ENCODE measurements at places on chromosomes 3 and 15.

- no peaks in the 10 kb centered on the region for H3K27me3 ChIP-seq
- H3K27ac ChIP-seq: peak overlapping the region; percentile 100
- H3K4me3 ChIP-seq: peak overlapping the region; percentile 83
- no peak for DNase-seq
- peaks cover 8% of the 10 kb centered on the region for H3K36me3 ChIP-seq
- peaks cover 72% of the 10 kb centered on the region for H3K4me1 ChIP-seq
Observed at GRCh38 chr15:63194880-63195568, 5.6 kb downstream of the RAB8B start.

DNA sequence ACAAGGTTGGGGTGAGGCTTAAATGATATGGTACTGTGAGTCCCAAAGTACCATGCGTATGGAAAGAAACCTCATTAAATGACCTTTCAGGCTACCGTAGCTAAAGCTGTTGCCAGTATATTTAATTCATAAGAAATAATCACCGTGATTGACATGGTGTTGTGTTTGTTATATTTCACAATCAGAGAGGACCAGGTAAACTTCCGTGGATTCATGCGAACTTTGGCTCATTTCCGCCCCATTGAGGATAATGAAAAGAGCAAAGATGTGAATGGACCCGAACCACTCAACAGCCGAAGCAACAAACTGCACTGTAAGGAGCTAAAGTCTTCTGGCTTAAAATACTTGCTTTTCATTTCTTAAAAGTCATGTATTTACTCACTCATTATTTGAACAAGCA is 31.5 kb downstream of the CHP1 start:
- peaks cover 10% of the 10 kb centered on the region for H3K4me1 ChIP-seq
- no peak for DNase-seq
- H3K27me3 ChIP-seq: no peaks in the 10 kb centered on the region

GRCh38 chr3:53496984-53497383 is 2.6 kb downstream of the CACNA1D start:
- peaks cover 69% of the 10 kb centered on the region for H3K27me3 ChIP-seq
- no peak overlapping the region for H3K27ac ChIP-seq
- no peak overlapping the region for H3K4me3 ChIP-seq
- H3K4me1 ChIP-seq: peaks cover 12% of the 10 kb centered on the region
- no peak for DNase-seq

GRCh38 chr3:53804697-53805462 is 41.3 kb downstream of the CHDH start:
- H3K4me3 ChIP-seq: no peak overlapping the region
- no peaks in the 10 kb centered on the region for H3K4me1 ChIP-seq
- H3K27me3 ChIP-seq: peaks cover 38% of the 10 kb centered on the region
- no peak overlapping the region for H3K27ac ChIP-seq

- no peaks in the 10 kb centered on the region for H3K36me3 ChIP-seq
- H3K4me1 ChIP-seq: no peaks in the 10 kb centered on the region
- DNase-seq: no peak
- H3K4me3 ChIP-seq: no peak overlapping the region
Observed at GRCh38 chr3:134937256-134938028, 142.4 kb downstream of the EPHB1 start.

- H3K4me1 ChIP-seq: peaks cover 14% of the 10 kb centered on the region
- H3K27ac ChIP-seq: no peak overlapping the region
- no peak overlapping the region for H3K4me3 ChIP-seq
- DNase-seq: no peak
- H3K27me3 ChIP-seq: no peaks in the 10 kb centered on the region
Observed at GRCh38 chr15:52415628-52416027, 113.1 kb downstream of the MYO5A start.

DNA sequence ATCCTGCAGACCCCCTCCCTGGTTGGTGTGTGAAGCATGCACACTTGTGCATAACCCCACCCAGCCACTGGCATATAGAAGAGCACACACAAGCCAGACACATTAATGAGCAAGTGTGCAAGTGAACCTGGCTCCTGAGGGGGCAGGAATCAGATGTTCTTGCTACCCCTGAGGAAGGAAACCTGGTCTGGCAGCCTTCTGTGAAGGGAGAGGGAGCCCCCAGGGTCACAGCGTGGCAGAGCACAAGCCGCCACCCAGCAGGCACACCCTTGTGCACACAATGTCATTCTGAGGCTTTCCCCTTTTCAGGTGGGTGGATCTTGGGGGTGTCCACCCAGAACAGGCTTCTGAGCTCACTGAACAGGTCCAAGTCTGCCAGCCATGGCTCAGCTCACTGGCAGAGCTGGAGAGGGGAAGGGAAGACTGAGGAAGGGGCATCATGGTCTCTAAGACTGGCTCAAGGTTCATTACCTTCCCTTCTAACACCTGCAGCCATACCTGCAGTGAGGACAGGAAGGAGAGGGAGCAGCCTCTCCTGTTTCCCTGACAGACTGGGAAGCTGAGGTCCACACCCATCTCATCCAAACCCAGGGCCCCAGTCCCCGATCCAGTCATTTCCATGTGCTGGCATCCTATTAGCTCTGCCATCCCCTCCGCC is 31.6 kb upstream of the SEMA3F start:
- no peaks in the 10 kb centered on the region for H3K36me3 ChIP-seq
- no peak for DNase-seq
- no peak overlapping the region for H3K27ac ChIP-seq
- peaks cover 2% of the 10 kb centered on the region for H3K4me1 ChIP-seq

GRCh38 chr3:58667704-58668103 is 1.1 kb upstream of the FAM3D start:
- H3K4me1 ChIP-seq: no peaks in the 10 kb centered on the region
- H3K4me3 ChIP-seq: no peak overlapping the region
- no peak overlapping the region for H3K27ac ChIP-seq
- no peaks in the 10 kb centered on the region for H3K36me3 ChIP-seq
- no peak for DNase-seq
- H3K27me3 ChIP-seq: peaks cover 44% of the 10 kb centered on the region

DNA sequence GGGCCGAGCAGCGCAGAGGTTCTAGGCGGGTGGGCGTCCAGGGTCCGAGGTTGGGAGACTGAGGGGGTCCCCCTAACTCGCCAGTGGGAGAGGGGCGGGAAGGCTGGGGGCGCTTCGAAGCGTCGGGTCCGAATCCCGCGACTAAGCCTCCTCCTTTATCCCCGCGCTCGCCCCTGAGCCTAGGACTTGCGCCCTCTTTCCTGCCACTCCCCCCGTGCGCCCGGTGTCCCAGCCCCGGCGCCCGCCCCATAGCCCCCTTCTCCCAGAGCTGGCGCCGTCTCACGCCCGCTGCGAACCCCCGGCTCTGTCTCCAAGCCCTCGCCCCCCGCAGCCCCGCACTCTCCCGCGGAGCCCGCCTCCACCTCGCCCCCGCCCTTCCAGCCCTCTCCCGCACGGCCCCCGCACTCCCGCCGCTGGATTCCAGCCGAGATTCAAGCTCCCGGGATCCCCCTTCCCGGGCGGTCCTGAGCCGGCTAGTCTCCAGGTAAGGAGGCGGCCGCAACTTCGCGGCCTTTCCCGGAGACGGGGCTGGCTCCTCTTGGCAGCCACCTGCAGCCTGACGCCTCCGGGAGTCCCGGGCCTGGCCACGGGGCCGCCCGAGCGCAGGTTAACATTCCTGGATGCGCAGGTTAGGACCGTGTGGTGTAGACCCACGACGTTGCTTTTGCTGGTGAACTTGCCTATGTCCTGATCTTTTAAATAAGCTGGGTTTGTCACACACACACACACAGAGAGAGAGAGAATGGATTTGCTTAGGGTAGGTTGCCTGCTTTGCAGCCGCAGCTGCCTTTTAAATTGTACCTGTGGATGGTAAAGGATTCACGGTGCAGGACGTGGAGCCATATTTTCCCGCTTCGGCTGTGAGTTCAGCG is 563 bp downstream of the PXYLP1 start:
- no peaks in the 10 kb centered on the region for H3K27me3 ChIP-seq
- H3K4me1 ChIP-seq: peaks cover 27% of the 10 kb centered on the region
- peak; percentile 13 for DNase-seq
- H3K36me3 ChIP-seq: peaks cover 6% of the 10 kb centered on the region

DNA sequence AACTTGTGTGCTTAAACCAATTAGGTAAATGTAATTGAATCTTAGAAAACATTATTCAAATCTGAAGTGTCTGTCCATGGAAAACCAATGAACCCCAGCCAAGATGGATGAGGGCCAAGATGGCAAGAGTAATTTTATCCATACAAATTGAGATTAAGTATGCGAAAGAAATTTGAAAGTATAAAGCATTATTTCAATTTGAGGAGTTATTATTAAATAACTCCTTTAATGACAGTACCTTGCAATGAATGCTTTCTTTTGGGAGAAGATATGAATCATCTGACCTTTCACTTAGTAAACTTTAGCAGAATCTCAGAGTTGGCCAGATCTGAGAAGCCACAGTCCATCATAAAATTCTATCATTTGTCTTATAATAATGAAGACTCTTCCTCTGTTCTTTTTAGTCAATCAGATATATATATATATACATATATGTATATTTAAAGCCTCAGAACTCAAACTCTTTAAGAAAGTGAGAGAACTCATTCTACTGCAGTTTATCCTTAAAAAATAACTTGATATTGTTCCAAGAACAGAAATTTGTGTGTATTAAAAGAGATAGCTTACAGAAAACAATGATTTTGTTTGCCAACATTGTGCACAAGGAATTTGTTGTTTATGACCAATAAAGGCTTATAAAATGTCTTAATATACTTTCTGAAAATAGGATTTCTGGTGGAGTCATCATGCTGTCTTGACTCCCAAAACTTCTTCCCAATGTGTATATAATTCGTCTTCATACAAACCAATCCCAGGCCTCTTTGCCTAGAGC is 434.8 kb upstream of the THBS1 start:
- peaks cover 22% of the 10 kb centered on the region for H3K27me3 ChIP-seq
- H3K27ac ChIP-seq: no peak overlapping the region
- no peak for DNase-seq
